ENCODE measurements at places on chromosomes 7 and 10. TPM values are rescaled to one million over a fixed set of nuclear protein-coding genes. Genes with fewer than 3 reads are reported as not detected.
A peak's percentile ranks its signal among the peaks of the same experiment; 100 is the strongest.

NUTM2E gene
- polyA plus RNA-seq: 0.13 TPM

- DNase-seq: no peak
Observed at GRCh38 chr7:127581716-127582115, 3.7 kb downstream of the GCC1 start.

- DNase-seq: no peak
Observed at GRCh38 chr10:88227342-88228018, 355.6 kb downstream of the RNLS start.

DPCD gene
- polyA plus RNA-seq: 26.5 TPM

GPC2 gene
- 4.1 TPM for polyA plus RNA-seq

- DNase-seq: no peak
Observed at GRCh38 chr7:89757910-89758309, 396.4 kb upstream of the STEAP1 start.

FAM24A gene
- polyA plus RNA-seq: not detected

KMT2E gene
- 80.7 TPM for polyA plus RNA-seq

- no peak for DNase-seq
Observed at GRCh38 chr10:132027423-132027983, 38.2 kb upstream of the JAKMIP3 start.

CSTF2T gene
- polyA plus RNA-seq: 5.2 TPM

GRCh38 chr10:91317541-91317940, 92.6 kb upstream of the HECTD2 start:
- no peak for DNase-seq

CAMK2B gene
- 1.7 TPM for polyA plus RNA-seq

DNA sequence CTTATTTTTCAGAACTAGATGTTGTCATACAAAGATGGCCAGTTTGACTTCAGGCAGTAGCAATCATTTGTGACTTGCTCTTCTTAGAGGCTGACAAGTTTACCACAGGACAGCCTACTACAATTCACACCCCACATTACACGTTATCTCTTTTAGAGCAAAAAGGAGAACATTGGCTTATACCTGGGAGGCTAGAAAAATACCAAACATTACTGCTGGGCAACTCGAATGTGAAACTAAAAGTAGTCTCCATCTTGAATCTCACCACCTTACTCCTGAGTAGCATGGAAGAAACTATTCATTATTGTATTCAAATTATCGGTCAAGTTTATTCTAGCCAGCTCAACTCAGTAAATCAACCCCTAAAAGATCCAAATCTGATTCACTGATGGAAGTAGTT, 90.7 kb upstream of the TMEM26 start:
- no peak for DNase-seq

DNA sequence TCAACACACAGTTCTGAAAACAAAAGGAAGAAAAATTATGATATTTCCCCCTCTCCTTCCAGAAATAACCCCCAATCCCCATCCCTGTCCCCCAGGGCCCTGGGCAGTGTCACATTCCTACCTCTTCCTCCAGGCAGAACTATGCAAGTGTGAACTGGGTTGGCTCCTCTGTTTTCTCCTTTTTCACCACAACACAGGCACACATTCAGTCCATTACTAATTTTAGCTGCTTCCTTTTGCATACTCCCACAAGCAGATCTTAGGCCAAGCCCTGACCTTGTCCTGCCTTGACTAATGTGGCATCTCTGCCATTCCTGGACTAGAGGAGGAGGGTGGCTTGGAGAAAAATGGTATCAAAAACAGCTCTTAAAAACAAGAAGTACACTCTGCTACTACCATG, 208.1 kb downstream of the HDAC9 start:
- DNase-seq: no peak

OPN4 gene
- polyA plus RNA-seq: not detected

- DNase-seq: no peak
Observed at GRCh38 chr7:31442626-31443025, 71.3 kb upstream of the ITPRID1 start.

LIPN gene
- polyA plus RNA-seq: not detected

DNA sequence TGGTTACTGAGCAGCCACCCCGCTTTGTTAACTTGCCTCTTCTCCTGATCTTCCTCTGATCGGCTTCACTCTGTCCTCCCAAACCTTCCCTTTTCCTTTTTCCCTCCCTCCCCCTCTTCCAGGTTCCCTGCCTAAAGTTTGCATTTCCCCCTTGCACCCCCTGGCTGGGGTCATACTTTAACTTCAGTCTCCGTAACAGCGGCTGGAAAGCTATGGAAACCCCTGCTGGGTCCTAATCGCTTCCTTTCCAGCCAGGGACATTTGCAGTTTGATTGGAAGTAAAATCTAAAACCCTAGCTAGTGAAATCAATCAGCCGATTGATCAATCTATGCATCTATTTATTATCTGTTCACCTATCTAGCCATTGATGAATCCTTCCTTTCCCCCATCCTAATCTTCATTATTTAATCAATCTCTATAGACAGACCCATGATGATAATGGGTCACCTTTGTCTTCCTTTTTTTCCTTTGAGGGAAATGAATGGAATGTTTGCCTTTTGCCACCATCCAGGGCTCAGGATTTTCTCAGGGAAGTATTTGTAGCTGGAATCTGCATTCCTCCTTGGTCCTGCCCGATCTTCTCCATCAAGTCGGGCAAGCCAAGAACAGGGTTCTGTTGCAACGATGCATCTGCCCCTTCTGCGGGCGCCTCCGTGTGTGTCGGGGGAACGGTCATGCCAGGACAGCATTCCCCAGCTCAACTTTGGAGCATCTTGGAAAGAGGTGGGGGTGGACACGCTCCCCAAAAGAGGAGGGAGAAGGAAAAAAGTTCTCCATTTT, 8.8 kb downstream of the GATA3 start:
- no peak for DNase-seq

- DNase-seq: no peak
Observed at GRCh38 chr7:1915956-1916600, 246.0 kb downstream of the ELFN1 start.

FHIP2A gene
- 18.0 TPM for polyA plus RNA-seq

DNA sequence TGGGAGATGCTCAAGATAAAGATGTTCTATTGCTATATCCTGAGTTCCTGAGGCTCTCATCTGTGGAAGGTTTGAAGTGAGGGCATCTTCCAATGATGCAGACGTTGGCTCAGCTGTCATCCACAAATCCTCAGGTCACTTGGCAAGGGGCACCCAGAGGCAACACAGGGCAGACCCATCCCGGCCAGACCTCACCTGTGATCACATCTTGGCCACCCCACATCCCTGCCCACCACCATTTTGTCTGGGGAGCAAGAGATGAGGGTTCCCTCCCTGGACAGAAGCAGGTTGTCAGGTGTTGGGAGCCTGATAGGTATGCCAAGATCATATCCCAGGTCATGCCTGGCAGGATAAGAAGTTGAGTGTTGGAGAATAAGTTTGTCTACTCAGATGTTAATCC, 918.2 kb upstream of the ZNF722 start:
- DNase-seq: no peak

GDF2 gene
- polyA plus RNA-seq: 0.39 TPM

HHEX gene
- polyA plus RNA-seq: 18.4 TPM

OR6B1 gene
- polyA plus RNA-seq: not detected

GRCh38 chr10:133384071-133384470, 5.0 kb downstream of the PAOX start:
- DNase-seq: no peak

NYAP1 gene
- polyA plus RNA-seq: not detected

DNA sequence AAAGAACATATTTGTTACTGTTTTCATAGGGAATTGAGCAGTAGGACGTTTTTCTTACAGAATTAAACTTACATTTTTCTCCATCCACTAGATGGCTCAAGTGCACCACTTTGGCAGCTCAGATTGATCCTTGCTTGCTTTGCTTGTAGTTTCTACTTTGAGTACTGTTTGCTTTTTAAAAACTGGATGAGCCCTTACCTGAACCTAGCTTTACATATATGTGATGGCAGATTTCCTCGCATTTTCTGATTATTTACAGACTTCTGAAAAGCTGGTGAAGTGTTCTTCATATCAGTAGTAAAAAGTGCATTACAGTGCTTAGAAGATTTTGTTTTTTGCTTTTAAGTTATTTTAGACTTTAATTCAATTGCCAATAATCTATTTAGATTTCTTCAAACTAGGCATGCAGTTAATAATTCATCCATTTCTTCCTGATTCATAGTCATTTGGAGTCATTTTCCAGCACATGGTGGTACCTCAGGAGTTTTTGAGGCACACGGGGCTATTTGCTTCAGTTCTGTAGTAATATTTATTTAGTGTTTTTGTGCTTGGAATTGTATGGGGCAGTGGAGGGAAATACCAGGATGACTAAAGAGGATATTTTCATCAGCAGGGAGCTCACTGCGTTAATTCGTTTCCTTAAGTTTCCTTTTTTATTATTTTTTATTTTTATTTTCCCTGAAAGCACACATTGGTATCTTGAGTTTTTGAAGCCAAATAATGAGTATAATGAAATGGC, 57.3 kb downstream of the MAPK8 start:
- peak; percentile 65 for DNase-seq

DNA sequence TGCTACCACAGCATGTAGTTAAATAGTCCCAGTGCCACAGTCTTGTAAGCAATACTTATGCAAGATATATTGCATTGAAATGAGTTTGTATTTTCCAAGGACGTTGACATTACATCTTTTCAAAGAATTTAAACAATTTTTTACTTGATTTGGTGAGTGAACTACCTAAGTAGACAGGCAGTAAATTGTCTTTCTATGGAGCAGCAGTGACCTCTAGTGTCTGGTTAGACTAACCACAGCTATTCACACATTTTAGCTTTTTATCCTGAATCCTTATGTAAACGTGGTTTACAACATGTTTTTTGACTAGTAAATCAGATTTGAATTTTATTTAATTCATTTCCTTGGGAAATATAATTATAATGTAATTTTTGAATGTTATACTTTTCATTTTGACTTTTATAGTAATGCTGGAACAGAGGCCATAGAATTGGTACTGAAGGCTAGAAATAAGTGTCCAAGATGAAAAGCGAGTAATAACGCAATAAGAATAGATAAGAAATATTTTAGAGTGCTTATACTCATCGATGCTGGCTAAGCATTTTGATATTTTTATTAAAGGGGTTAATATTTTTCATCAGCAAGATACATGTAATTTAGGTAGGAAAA, 5.6 kb downstream of the LRRTM3 start:
- DNase-seq: peak; percentile 75

ZNF467 gene
- 15.6 TPM for polyA plus RNA-seq

DNA sequence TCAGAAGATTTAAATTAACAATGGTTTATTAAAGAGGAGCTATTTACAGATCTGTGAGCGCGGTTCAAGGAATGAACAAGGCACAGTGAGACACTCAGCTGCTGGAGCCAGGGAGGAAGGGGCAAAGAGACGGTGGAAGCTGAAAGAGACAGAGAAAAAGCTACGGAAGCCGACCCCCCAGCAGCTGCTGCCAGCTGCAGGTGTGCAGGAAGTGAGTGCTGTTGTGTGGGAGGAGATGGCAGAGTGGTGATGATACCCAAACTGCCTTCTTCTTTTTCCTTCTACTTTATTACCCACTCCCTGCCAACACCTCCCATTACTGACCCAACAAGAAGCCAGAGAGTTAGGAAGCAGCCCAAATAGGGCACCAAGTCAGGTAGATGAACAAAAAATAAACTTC, 41.9 kb upstream of the MBL2 start:
- DNase-seq: no peak

DNA sequence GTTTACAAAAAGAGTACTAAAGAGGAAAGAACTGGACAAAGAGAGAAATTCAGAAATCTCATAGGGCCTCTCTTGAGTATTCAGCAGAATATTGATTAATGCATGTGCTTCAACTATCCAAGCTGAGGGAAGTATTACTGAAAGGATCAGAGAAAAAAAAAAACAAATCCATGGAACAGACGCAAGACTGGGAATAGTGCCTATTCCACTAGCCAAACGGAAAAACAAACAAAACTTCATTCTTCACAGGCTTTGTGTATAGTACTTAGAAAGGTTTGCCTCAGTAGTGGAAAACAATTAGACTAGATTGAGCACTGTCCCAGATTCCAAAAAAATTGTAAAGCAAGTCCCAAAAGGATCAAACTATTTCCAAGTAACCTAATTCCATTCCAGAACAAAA, 106.2 kb downstream of the TFEC start:
- no peak for DNase-seq

GRCh38 chr7:41152179-41152678, 550.7 kb downstream of the INHBA start:
- DNase-seq: no peak

- no peak for DNase-seq
Observed at GRCh38 chr10:92692697-92693533, 3.2 kb downstream of the HHEX start.

GRCh38 chr7:92246360-92247101, 757 bp downstream of the ANKIB1 start:
- DNase-seq: peak; percentile 31

- DNase-seq: no peak
Observed at GRCh38 chr7:137816696-137817320, 30.0 kb downstream of the DGKI start.

DNA sequence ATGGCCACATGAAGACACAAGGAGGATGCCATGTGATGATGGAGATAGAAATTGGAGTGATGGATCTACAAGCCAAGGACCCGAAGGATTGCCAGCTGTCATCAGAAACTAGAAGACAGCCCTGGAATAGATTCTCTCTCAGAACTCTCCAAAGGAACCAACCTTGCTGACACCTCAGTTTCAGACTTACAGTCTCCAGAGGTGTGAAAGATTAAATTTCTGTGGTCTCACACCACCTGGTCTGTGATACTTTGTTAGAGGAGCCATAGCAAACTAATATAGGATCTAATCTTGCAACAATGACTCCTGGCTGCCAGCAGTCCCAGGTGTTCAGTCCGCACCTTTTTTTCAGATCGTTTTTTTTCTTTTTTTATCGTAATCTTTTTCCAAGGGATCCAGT, 647.3 kb upstream of the GHITM start:
- DNase-seq: no peak

CDH23 gene
- 1.5 TPM for polyA plus RNA-seq

GFRA1 gene
- polyA plus RNA-seq: 1.8 TPM

- DNase-seq: no peak
Observed at GRCh38 chr7:72754312-72754711, 73.7 kb downstream of the TYW1B start.

DNA sequence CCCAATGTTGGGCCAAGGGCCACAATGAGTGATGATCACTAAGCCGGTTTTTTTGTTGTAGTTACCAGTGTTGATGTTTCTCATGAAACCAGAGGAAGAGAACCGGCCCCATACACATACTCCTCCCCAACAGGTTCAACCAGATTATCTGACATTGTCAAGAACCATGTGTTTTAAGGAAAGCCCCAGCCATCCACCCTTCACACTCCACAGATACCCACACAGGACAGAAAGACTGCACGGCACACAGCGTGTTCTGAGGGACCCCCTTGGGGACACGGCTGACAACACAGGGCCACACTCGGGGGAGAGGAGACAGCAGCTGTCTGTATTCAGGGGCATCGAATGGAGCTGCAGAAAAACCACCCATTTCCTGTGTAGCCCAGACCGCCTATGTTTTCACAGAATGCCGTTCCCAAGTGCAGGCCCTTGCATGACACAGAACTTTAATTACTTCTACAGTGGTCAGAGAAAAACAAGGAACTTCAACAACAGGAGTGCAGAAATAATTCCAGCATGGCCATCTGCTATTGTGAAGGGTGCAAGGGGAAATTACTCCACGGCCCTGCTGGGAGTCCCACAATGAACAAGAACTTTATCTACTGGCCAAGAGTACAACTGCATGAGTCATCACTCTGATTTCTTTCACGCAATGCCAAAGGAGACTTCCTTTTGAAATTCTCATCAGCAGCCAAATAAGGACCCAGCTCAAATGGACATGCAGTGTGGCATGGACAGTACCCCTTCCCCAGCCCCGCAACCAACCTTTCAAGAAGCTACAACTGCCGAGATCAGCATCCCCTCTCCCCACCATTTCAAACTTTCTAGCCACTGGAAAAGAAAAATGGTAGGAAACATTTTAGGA, 2.3 kb downstream of the KLF6 start:
- DNase-seq: peak; percentile 76

GRCh38 chr7:119761776-119762175, 511.2 kb upstream of the KCND2 start:
- no peak for DNase-seq

LMTK2 gene
- 5.0 TPM for polyA plus RNA-seq

Data from hepatocyte (in vitro differentiated cells).